Activated CD4-positive, alpha-beta T cell treated with anti-CD3 and anti-CD28 coated beads, Interleukin-2, amount 50 U/mL, for 24 hours (primary cell): ENCODE measurements at places on chromosomes 3 and 15.

- no peak for DNase-seq
Measured at GRCh38 chr3:113129168-113129567, 82.2 kb upstream of the BOC start.

GRCh38 chr3:69963643-69964042 is 35.9 kb upstream of the SAMMSON start:
- DNase-seq: no peak

DNA sequence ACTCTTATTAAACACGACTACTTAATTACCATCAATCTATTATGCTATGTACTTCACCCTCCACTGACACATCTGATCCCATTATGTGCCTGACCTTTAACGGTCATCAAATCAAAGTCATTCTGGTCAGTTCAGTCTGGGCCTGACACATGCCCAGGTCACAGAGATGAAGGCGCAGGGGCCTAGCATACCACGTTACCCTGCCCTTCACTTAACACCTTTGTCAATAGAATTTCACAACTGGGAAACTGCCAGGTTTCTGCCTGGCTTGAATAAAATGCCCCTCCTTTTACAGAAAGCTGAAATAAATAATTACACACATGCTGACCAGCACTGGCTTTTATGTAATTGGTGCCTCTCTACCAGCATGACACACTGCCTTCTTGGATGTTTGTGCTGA is 39.5 kb downstream of the MECOM start:
- DNase-seq: no peak

- DNase-seq: no peak
Measured at GRCh38 chr3:68793759-68794701, 138.3 kb downstream of the TAFA4 start.

DNA sequence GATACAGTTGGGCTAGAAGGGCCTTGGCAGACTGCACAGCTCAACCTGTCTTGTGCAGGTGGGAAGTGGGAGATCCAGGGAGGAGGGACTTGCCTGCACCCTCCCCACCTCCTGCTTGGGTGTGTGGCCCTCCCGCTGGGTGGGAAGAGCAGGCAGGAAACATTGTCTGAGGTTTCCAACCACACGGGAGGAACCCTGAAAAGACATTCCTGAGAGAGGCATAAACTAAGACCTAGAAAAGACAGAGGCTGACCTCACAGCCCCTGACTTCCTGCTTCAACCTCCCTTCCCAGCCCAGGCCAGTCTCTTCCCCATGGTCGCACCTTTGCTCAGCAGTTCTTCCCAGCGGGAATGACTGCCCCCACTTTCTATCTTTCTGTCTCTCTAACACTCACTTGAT is 46.3 kb upstream of the INSYN1 start:
- DNase-seq: no peak
